ENCODE measurements at places on chromosomes 11 and 22. TPM values are rescaled to one million over a fixed set of nuclear protein-coding genes. Genes with fewer than 3 reads are reported as not detected.

Gene GGT1
- total RNA-seq, result 10.2 TPM

Gene FAM76B
- 23.8 TPM for total RNA-seq

DNA sequence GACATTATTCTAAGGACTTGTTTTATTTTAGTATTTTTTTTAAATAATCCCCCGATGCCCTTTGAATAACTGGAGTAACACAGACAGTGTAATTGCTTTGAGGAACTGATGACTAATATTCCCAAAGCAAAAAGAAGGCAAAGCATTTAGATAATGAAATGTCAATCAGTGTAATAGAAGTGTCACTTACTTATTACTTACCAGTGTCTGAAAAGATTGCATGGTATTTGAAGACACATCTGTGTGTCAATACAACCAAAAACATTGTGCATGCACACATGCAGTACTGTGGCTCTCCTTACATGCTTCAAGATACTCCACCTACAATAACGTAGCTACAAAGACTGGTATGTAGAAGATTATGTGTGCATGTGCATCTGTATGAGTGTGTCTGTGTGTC lies 264.0 kb upstream of the ANO5 start:
- no peak for DNase-seq

DNA sequence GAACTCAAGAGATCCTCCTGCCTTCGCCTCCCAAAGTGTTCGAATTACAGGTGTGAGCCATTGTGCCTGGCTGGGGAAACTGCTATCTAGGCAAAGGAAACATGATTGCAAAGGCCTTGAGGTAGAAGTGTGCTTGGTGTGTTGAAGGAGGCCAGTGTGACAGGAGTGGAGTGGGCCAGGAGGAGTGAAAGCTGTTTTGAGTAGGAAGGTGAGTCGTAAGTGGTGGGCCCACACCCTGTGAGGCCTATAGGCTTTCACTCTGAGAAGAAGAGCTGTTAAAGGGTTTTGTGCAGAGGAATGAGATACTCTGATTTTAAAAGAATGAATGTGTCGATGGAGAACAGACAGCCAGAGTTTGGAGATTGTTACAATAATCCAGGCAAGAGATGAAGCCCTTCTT lies 43.4 kb downstream of the WEE1 start:
- no peak for DNase-seq

DNA sequence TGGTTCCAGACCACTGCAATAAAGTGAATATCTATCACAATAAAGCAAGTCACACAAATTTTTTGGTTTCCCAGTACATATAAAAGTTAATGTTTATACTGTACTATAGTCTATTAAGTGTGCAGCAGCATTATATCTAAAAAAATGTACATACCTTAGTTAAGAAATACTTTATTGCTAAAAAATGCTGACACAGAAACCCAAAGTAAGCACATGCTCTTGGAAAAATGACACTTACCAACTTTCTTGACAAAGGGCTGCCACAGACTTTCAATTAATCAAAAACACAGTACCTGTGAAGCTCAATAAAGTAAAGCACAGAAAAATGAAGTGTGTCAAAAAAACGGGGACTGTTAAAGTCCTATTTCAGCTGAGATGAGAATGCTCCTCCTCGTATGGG lies 16.9 kb downstream of the CABIN1 start:
- no peak for DNase-seq
